Muscle of back (tissue), 13 donors: ENCODE measurements at places on chromosomes 16 and 17.
A peak's percentile ranks its signal among the peaks of the same experiment; 100 is the strongest.

DNA sequence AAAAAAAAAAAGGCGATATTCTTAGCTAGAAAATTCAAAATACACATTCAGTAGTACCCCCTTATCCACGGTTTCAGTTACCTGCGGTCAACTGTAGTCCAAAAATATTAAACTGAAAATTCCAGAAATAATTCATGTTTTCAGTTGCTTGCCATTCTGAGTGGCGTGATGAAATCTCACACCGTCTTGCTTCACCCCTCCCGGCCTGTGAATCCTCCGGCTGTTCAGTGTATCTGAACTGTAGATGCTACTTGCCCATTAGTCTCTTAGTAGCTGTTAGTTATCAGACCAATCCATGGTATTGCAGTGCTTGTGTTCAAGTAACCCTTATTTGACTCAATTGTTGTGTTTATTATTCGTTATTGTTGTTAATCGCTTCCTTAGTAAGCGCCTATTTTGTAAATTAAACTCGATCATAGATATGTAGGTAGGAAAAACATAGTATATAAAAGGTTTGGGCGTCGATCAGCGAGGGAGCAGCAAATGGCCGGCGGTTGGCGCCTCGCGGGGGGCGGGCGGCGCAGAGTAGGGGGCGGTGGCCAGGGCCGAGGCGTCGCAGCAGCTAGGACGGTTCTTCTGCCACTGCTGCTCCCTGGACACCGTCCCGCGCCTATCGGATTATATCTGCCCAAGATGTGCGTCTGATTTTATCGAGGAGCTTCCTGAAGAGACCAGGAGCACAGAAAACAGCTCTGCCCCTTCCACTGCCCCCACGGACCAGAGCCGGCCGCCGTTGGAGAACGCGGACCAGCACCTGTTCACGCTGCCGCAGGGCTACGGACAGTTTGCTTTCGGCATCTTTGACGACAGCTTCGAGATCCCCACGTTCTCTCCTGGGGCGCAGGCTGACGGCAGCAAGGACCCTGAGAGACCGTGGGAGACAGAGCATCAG is 39.8 kb upstream of the AKAP1 start:
- peak; percentile 35 for DNase-seq

DNA sequence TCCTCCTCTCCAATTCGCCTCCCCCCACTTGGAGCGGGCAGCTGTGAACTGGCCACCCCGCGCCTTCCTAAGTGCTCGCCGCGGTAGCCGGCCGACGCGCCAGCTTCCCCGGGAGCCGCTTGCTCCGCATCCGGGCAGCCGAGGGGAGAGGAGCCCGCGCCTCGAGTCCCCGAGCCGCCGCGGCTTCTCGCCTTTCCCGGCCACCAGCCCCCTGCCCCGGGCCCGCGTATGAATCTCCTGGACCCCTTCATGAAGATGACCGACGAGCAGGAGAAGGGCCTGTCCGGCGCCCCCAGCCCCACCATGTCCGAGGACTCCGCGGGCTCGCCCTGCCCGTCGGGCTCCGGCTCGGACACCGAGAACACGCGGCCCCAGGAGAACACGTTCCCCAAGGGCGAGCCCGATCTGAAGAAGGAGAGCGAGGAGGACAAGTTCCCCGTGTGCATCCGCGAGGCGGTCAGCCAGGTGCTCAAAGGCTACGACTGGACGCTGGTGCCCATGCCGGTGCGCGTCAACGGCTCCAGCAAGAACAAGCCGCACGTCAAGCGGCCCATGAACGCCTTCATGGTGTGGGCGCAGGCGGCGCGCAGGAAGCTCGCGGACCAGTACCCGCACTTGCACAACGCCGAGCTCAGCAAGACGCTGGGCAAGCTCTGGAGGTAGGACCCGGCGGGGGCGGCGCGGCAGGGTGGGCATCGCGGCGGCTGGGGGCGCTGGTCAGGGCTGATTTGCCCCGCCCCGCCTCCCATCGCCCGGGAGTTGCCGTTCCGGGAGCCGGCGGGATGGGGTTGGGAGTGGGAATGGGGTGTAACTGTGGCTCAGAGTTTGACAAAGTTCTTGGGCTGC is 567 bp downstream of the SOX9 start:
- no peak for DNase-seq

DNA sequence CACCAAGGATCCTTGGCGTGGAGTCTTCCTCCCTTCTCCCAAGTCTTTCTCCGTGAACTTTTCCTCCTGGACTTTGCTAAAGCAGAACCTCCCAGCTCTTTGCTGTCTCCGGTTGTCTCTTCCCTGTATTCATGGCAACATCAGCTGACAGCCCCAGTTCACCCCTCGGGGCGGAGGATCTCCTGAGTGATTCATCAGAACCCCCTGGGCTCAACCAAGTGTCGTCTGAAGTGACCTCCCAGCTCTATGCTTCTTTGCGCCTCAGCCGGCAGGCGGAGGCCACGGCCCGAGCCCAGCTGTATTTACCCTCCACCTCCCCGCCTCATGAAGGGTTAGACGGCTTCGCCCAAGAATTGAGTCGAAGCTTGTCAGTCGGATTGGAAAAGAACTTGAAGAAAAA is 943 bp downstream of the CNTROB start:
- no peak for DNase-seq

GRCh38 chr16:51321251-51321650 is 170.2 kb upstream of the SALL1 start:
- DNase-seq = no peak

DNA sequence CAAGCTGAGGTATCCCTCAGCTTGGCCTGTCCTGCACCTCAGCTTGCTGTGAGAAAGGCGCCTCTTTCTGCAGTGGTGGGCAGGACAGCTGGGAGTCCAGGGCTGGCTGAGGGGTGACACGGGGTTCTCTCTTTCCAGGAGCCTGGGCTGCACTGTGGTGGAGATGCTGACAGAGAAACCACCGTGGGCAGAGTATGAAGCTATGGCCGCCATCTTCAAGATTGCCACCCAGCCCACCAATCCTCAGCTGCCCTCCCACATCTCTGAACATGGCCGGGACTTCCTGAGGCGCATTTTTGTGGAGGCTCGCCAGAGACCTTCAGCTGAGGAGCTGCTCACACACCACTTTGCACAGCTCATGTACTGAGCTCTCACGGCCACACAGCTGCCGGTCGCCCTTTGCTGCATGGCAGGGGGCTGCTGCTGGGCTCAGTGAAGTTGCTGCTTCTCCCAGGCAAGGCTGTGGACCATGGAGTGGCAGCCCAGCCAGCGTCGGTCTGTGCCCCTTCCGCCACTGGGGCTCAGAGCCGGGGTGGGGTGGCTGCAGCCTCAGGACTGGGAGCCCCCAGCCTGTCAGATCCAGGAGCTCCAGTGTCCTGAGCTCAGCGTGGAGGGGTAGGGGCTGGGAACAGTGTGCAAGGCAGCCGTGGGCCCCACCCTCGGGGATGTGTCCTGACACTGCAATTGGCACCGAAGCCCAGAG is 6.4 kb downstream of the LIMD2 start:
- no peak for DNase-seq

- DNase-seq = peak; percentile 55
Observed at GRCh38 chr16:48136547-48137360, 19.0 kb downstream of the ABCC12 start.

- DNase-seq = no peak
Observed at GRCh38 chr16:67645397-67646121, 615 bp downstream of the CARMIL2 start.

DNA sequence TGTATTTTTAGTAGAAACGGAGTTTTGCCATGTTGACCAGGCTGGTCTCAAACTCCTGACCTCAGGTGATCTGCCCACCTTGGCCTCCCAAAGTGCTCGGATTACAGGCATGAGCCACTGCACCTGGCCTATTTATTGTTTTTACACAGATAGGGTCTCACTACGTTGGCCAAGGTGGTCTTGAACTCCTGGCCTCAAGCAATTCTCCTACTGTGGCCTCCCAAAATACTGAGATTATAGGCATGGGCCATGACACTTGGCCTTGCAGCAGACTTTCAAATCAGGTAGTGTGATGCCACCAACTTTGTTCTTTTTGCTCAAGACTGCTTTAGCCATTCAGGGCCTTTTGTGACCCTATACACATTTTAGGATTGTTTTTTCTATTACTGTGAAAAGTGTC is 61.7 kb upstream of the INTS2 start:
- no peak for DNase-seq

DNA sequence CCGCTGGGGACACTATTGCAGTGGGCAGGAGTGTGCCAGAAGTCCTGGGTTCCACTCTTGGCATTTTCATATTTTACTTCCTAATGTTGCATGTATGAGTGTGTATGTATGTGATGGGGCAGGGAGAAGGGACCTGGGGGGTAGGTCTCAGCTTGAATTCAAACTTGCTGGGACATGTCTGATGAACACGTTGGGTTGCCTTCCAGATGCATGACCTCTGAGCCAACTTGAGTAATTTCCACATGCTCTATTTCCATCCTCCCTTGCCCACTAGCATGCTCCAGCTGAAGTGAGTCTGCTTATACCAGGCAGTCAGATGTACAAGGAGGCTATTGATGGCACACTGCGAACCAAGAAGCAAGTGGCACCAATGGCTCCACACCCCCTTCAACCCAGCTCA is 32.9 kb upstream of the SRSF1 start:
- DNase-seq = no peak

DNA sequence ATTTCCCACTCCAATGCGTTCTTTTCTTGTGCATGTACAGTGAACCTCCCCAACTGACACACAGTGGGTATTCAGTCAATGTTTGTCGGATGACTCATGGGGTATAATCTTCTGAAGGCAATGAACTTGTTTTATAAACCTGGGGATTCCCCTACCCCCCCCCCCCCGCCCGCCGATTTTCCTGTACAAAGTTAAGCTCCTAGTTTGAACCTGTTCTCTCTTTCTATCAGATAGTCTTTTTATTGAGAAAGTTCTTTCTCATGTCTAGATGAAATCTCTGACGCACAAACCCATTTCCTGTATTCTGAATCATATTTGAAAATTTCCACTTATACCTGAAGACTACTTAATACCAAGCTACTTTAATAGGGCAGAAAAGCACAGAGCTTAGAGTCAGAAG is 338.3 kb downstream of the CA10 start:
- DNase-seq = no peak

DNA sequence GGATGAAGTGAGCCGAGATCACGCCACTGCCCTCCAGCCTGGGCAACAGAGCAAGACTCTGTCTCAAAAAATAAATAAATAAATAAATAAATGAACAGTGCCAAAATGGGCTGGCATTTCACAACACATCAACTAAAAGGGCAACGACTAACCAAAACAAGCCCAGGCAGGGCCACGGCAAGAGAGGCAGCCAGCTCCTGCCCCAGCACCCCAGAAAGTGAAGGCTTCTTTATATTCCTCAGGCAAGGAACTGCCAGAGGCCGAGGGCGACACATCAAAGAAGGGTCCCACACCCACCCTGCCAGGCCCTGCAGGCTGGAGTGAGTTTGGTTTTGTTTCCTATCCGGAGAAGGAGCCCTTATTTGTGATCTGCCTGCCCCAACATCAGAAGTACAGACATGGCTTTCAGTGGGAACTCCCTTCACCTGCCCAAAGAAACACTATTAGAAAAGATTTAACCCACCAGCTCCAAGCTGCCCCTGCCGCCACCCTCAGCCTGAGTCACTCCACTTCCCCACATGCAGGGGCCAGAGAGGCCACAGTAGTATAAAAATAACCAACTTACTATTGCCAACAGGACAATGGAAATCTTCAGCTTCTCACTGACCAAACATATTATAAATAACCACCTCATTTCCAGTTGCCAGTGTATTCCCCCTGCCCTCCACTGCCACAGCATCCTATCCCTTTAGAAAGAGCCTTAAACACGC is 8.0 kb downstream of the FBXO31 start:
- no peak for DNase-seq

GRCh38 chr16:89026121-89026612 is 49.2 kb upstream of the CBFA2T3 start:
- no peak for DNase-seq

GRCh38 chr17:41959030-41959335 is 7.6 kb upstream of the CNP start:
- no peak for DNase-seq

GRCh38 chr16:49093939-49094338 is 187.7 kb downstream of the CBLN1 start:
- DNase-seq = no peak

GRCh38 chr17:81156866-81157805 is 8.2 kb upstream of the PVALEF start:
- DNase-seq = no peak

DNA sequence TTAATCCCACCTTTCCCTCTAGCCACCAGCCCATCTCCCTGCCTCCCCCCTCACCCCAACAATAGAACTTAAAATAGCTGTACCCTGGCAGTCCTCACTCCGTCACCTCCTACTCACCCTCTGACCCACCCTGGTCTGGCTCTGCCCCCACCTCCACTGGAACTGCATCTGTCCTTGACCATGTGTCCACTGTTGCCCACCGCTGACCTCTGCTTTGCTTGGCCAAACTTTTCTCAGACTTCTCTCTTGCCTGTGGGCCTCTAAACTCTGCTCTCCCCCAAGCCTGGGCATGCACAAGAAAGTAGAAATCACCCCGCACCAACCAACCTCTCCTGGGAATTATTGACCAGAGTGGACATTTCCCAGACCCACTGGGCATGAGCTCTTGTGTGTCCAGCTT is 169.8 kb downstream of the WSCD1 start:
- DNase-seq = no peak

DNA sequence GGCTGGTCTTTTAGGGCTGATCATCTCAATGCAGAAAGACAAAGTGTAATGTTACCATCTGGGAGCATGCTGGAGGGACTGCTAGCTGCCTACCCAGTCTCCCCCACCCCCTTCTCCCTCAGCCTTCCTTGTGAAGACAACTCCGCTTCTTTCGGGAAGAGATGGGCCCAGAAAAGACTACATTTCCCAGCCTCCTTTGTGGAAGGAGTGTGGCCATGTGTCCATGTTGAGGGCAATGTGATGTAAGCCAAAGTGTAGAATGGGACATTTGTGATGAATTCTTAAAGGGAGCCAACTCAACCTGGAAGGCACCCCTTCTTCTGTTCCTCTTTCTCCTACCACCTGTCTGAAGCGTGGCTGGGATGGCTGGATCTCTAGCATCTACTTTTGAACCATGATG is 16.3 kb downstream of the ABCC12 start:
- DNase-seq = no peak

GRCh38 chr16:83021045-83021444 is 394.3 kb downstream of the CDH13 start:
- no peak for DNase-seq

DNA sequence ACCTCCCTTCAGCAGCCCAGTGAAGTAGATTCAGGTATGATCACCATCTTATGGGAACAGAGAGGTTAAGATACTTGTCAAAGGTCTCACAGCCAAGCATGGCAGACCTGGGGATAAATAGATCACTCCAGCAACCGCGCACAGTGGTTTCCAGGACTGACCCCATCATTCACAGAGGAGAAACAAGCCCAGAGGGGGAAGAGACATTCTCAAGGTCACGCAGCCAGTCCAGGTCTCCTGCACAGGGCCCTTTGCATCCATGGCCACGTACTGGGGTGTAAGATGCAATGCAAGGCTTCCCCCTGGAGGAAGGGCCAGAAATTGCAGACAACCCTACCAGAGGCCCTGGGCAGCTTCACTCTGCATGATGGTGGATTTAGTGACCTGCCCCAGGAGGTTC is 19.9 kb downstream of the TLE7 start:
- no peak for DNase-seq

- DNase-seq = no peak
Observed at GRCh38 chr17:67569873-67570272, 147.9 kb upstream of the NOL11 start.

- DNase-seq = no peak
Observed at GRCh38 chr17:78493450-78493849, 83.7 kb downstream of the DNAH17 start.

GRCh38 chr17:2400877-2401425 is at the start of gene MNT:
Gene MNT (minus strand): TSS chr17:2401060. CDS start chr17:2400712, 348 bp downstream.
- no peak for DNase-seq

GRCh38 chr16:70715055-70715858 is 29.4 kb upstream of the MTSS2 start:
- DNase-seq = peak; percentile 91
